ENCODE measurements at places on chromosomes 7 and 10. TPM values are rescaled to one million over a fixed set of nuclear protein-coding genes. Genes with fewer than 3 reads are reported as not detected.
A peak's percentile ranks its signal among the peaks of the same experiment; 100 is the strongest.

DNA sequence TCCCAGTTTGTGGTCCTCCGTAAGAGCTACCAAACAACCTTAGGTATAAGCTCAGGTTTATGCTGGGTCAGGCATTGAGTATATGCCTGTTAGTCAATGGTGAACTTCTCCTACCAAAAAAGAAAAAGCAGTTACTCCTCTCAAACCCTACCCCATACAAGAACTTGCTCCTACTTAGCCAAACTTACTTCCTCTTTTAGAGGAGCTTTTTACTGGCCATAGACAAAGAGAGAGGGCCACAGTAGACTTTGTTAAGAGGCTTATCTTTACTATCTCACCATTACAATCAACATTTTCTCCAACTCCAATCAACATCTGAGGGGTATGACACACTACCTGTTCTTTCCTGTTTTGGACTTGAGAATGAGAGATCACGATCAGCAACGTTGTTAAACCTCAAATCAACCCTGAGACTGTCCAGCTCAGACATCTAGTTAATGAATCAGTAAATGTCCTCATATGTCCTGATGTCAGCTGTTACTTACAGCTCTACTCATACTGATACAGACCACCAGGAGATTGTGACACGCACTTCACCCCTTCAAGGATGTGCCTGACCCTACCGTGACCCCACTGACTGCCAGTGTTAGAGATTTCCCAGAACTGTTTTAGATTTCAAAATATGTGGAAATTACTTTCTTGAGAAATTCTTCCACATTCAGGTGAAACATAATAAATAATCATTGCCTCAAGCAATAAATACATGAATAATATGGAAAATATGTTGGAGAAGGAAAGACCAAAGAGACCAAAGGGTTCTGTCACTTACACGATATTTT, 18.4 kb upstream of the CCDC71L start:
- no peak for DNase-seq

- DNase-seq = no peak
Measured at GRCh38 chr7:70855373-70855772, 276.6 kb upstream of the GALNT17 start.

GJD4 gene
- total RNA-seq = not detected

DNA sequence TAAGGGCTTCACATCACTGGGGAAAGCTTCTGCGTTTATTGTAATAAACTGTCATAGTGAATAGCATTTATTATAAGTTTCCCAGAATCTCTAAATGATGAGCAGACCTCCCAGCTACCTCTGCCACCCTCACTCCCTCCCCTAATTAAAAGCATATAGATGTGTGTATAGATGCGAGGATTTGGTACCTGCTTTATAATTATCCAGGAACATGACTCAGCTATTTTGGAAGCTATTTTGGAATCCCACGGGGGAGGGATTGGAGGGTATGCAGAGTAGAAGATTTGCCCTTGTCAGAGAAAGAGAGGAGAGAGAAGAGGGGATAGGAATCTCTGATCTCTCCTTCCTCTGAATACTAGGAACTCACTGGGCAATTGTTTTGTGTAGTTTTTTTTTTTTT, 455.3 kb downstream of the ADRA2A start:
- no peak for DNase-seq

DNA sequence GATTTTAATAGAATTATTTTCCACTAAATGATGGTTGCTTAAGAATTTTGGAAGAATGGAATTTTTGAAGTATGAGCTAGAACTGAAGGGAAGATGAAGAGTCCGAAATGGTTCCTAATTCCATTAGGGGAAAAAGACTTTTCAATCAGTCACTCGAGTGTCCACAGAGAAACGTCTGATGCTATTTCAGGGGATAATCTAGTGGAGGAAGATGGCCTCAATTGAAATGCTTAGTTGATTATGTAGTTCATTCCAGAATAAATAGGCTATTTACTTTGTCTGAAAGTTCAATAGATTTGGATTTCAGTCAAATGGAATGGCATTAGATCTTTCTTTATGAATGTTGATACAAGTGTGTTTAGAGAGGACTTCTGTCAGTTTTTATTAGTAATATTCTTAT, 365.4 kb downstream of the NRG3 start:
- no peak for DNase-seq

GNGT1 gene
- total RNA-seq = not detected

GRCh38 chr10:79250259-79250658, 97.0 kb upstream of the PPIF start:
- DNase-seq = no peak

- no peak for DNase-seq
Measured at GRCh38 chr7:87234949-87235348, 15.4 kb upstream of the TMEM243 start.

DNA sequence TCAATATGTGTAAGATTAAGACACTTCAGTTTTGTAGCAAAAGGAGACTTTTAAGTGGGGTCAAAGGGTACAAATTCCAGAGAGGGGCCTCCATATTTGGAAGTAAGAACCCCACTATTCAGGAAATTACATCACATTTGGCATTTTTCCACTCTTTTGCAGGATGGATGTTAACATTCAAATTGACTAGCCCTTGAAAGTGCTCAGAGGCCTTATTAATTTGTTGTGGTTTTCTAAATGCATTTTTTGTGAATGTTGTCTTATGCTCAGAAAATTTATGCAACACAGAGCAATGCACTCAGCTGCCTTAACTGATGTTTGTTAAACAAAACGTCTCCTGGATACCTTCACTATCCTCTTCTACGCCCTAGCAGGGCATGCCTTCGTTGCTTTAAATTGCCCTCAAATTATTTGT, 50.9 kb upstream of the PDLIM1 start:
- no peak for DNase-seq

DNA sequence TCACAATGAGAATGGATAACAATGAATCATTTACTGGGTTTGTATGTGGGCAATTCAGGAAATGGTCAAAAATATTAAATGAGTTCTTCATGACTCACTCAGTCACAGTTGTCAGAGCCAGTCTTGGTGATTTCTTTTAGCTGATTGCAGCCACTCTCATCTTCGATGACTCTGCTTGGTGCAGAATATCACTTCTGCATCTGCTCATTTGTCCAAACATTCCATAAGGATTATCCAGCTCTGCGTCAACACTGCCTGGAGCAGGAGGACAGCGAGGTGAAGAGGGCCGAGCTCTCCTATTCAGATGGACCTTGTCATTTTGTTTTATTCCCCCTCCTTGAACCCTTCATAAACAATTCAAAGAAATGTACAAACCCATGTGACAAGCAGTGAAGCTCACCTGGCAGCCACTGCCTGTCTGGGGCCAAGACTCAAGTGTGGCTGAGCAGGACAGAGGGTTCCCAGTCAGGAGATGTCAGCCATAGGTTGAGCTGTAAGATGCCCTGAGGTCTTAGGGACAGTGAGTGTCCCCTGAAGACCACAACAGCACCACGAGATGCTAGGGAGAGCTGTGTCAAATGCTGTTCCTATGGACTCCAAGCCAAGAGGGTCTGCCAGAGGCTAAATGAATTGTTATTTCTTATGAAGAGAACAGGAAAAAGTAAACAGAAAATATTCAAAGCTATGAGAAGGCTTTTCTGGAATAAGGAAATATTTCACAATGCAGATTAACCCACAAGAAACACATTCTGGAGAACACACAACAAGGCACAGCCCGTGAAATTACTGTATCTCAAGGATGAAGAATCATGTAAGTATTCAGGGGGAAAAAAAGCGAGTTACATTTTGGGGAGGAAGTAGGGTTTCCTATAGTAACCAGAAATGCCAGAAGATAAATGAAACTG, 33.1 kb upstream of the EGFR start:
- no peak for DNase-seq

VWC2 gene
- total RNA-seq = 4.5 TPM

DNA sequence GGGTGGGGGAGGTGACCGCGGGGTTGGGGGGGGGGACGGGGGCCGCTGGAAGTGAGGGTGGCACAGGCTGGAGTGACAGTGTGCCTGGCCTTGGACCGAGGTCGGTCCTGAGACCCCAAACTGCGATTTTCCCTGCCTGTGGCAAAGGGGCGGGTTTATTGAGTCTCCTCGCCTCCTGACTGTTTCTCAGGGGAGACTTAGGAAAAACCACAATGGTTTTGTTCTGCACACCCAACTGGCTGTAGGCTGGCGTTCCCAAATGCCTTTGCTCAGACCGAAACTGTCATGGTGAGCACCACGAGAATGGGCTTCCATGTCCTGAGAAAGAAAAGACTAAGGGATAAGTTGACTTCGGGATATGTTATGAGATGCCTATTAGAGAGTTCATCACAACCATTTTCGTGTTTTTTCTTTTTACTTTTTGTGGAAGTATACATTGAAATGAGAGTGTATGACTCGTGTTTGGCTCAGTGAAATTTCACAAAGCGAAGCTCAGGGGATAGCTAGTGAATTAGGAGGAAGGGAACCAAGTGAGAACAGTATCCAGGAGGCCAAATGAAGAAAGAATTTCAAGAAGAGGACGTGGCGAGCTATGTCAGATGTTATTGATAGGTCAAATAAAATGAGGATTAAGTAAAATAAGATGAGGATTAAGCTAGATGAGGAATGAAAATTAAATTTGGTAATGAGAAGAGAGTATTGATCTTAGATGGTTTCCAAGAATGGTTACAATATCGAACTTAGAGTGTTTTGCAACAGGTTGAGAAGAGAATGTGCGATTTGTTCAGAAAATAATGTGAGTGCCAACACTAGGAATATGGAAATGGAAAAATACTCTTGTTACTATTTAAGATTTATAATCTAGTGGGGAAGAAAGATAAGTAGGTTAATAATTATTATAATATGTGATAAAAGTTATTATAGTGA, 918 bp downstream of the NET1 start:
- peak; percentile 20 for DNase-seq

GPR37 gene
- 39.1 TPM for total RNA-seq

DNA sequence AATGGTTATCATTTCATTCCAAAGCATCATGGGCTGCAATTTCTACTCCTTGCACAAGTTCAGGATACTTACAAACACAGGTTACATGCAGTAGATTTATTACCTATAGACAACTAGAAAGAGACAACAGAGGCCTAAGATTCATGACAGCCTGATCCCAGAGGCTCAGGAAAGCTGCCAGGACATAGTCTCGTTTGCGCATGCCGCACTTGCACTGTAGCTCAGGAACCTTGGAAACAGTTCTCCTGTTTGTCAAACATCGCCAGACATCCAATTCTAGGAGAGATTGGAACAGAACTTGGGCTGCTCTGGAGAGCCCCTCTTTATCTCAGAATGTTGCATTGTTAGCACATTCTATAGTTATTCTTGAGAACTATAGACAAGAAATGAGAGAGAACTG, 216.2 kb upstream of the CDC14C start:
- DNase-seq = no peak

- DNase-seq = no peak
Measured at GRCh38 chr7:70566671-70567070, 565.3 kb upstream of the GALNT17 start.

IGF2BP3 gene
- total RNA-seq = 81.5 TPM

GRCh38 chr7:5463031-5463430, 39.4 kb upstream of the TNRC18 start:
- DNase-seq = no peak

COL17A1 gene
- under 0.01 TPM for total RNA-seq

DNA sequence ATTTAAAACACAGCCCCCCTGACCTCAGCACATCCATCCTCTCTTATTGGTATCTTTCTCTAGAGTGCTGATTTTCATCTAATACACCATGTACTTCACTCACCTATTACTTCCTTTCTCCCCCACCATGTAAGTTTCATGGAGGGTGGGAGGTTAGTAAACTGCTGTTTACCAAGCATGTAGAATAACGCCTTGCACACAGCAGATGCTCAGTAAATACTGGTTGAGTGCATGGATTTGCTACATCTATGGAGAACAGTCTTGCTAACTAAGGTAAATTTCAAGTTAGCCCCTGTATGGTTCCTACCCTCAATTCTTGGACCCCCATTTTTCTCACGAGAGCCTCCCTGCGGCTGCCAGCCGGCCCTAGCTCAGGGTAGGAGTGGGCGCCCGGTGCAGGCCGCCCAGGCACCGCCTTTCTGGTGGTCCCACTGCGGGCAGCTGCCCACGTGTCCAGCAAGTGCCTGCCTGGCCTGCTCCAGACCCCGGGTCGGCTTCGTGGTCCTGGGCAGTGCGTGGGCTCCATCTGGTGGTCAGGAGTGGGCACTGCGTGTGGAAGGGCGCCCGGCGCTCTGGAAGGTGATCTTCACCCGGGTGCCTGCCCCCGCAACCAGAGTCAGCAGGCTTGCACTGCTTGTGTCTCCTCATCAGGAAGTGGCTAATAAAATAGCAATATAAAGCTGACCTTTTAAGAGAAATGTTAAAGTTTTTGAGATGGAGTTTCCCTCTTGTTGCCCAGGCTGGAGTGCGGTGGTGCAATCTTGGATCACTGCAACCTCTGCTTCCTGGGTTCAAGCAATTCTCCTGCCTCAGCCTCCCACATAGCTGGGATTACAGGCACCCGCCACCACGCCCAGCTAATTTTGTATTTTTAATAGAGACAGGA, 63.4 kb upstream of the DNAJB6 start:
- DNase-seq = peak; percentile 89

OR2F1 gene
- not detected for total RNA-seq

DNA sequence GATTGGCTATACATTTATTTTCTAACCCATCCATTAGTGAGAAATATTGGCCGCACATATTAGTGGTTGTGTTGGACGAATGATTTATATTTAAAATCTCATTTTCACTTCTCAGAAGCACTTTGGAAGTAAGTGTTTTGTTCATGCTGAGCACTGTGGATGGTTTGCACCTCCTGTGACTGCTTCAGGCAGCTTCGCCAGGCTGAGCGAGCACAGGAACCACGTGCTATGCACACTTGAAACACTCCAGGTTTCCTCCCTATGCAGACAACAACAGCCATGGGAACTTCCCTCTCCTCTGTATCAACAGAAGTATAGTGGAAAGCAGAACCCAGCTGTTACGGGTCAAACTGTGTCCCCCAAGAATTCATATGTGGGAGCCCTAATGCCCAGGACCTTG, 67.3 kb upstream of the WDR11 start:
- no peak for DNase-seq

DNA sequence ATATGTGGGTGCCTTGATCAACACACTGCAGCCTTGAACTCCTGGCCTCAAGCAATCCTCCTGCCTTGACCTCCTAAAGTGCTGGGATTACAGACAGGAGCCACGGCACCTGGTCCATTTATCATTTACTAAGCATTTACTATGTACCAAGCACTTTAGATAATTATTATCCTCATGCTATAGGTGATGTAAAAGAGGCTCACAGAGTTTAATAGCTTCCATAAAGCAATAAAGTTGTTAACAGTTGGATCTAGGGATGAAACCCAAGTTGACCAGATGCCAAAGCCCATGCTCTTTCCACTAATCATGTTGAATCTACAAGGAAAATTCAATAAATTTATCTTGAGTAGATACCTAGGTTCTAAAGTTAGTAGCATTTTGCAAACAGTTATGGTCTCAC, 5.0 kb downstream of the NAPEPLD start:
- DNase-seq = no peak

- no peak for DNase-seq
Measured at GRCh38 chr10:30036341-30036740, 23.0 kb downstream of the JCAD start.

STARD3NL gene
- total RNA-seq = 104 TPM

TMEM236 gene
- under 0.01 TPM for total RNA-seq

DNA sequence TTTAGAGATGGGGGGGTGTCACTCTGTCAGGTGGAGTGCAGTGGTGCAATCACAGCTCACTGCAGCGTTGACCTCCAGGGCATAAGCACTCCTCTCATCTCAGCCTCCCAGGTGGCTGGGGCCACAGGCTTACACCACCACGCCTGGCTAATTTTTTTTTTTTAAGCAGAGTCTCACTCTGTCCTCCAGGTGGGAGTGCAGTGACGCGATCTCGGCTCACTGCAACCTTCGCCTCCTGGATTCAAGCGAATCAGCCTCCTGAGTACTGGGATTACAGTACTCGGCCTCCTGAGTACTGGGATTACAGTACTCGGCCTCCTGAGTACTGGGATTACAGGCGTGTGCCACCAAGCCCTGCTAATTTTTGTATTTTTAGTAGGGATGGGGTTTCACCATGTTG, 23.6 kb upstream of the PPIA start:
- no peak for DNase-seq

PIK3AP1 gene
- total RNA-seq = 4.5 TPM
